CD8-positive, alpha-beta memory T cell (primary cell): ENCODE measurements at places on chromosomes 2 and 18. TPM values are rescaled to one million over a fixed set of nuclear protein-coding genes. Genes with fewer than 3 reads are reported as not detected.

DNA sequence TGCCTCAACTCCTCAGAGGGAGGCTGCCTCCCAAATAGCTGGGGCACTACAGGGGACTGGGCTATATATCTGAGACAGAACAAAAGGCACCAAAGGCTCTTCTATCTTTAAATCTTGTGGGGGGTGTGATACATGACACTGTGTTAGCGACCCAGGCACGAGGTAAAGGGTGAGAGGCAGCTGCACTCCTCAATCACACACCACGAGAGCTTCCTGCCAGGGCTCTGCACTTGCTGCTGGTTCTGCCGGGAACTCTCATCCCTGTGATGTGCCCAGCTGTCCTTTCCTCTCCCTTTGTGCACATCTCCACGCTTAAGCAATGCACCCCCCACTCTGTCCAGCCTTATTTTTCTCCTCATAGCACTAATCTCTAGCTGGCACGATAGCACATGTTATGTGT is 32.4 kb downstream of the NPC1 start:
- H3K4me3 ChIP-seq = no peak overlapping the region
- peaks cover 57% of the 10 kb centered on the region for H3K36me3 ChIP-seq
- H3K4me1 ChIP-seq = no peaks in the 10 kb centered on the region
- H3K27me3 ChIP-seq = no peaks in the 10 kb centered on the region

DNA sequence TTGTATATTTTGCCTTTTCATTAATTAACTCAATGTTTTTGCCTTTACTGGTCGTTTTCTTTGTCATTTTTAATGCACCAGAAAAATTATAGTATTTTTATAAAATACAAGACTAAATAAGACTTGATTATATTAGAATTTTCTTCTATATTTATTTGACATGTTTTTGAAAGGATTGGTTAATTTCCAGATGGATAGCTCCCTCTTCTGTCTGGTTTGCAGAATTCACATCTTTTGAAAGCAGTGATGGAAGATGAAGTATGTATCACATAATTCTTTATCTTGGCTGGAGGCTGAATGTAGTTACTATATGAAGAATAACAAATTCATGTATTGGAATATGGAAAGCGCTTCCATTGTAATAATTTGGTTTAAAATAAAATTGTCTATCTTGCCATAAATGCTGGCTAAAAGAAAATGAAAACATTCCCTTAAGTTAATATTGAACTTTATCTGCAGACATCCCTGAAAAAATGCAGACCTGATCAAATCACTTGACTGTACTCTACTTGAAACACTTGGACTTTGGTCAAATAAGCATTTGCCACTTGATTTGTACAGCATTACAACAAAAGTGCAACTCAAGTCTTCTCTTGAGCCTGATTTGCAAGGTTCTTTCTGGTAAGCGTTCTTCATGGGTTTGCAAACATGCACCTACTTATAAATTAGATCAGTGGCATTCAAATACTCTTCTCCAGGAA is 86.3 kb upstream of the EFEMP1 start:
- no peaks in the 10 kb centered on the region for H3K36me3 ChIP-seq
- no peak overlapping the region for H3K4me3 ChIP-seq
- no peak overlapping the region for H3K27ac ChIP-seq
- no peak for DNase-seq
- no peaks in the 10 kb centered on the region for H3K27me3 ChIP-seq

DNA sequence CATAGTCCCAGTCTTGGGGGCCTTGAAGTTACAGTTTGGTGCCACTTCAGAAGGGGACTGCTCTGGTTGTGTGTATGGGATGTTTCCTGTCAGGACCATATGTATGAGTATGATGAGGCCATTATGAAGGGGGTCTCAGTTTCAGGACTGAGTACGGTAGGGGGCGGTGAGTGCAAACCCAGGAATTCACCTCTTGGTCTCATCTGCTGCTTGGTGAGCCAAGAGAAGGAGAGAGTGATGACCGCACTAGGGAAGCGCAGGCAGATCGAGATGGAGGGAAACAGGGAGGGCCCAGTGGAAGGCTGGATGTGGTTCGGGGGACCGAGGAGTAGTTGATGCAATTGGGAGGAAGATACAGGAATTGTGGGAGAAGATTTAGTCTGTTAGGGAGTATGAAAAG is 28.5 kb downstream of the DCDC2C start:
- no peaks in the 10 kb centered on the region for H3K27me3 ChIP-seq
- no peak overlapping the region for H3K4me3 ChIP-seq
- H3K36me3 ChIP-seq = no peaks in the 10 kb centered on the region
- no peaks in the 10 kb centered on the region for H3K4me1 ChIP-seq
- no peak overlapping the region for H3K27ac ChIP-seq

- H3K4me3 ChIP-seq = no peak overlapping the region
- no peak overlapping the region for H3K27ac ChIP-seq
- DNase-seq = no peak
- no peaks in the 10 kb centered on the region for H3K27me3 ChIP-seq
Measured at GRCh38 chr2:15750822-15751329, 159.2 kb downstream of the DDX1 start.

DNA sequence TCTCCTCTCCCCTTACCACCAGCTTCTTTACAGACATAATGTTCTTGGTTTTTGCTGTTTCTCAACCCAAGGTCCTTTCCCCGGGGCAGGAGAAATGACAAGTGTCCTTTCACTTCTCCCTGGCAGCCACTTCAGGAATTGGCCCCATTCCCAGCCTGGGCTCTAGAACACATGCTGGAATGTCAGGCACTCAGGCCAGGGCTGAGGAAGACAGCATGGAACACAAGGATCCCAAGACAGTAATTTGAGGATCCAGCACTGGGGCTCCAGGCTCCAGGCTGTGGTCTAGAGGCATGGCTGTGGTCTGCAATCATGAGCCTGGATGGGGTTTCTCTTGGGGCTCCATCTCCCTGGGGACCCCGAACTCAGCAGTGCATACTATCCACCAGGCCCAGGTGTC is 201.4 kb downstream of the CELF4 start:
- H3K36me3 ChIP-seq = no peaks in the 10 kb centered on the region
- DNase-seq = no peak
- no peak overlapping the region for H3K4me3 ChIP-seq
- no peak overlapping the region for H3K27ac ChIP-seq
- H3K27me3 ChIP-seq = no peaks in the 10 kb centered on the region

- H3K27ac ChIP-seq = no peak overlapping the region
- no peak overlapping the region for H3K4me3 ChIP-seq
- no peaks in the 10 kb centered on the region for H3K27me3 ChIP-seq
- no peaks in the 10 kb centered on the region for H3K4me1 ChIP-seq
Measured at GRCh38 chr18:37640504-37640903, 74.9 kb upstream of the CELF4 start.

Gene PKDCC
- total RNA-seq = 0.28 TPM

Gene AGAP1
- total RNA-seq = 3.3 TPM

DNA sequence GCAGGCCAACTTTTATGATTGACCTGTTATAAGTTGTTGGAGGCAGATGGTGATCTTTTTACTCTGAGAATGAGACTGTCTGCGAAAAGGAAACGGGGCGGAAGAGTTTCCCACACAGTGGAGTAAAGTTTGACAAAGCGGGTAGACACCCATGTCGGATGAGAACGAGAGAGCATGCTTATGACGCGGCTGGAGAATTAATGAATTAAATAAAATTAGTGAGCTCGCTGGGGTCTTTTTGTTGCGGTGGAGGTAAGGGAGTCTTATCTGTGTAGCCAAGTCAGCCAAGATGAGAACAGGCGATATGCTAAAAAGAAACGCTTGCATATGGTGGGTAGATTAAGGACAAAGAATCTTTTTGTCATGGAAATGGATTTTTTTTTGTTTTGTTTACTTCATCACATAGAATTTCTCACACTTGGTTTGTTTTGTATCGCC is 1.8 kb downstream of the SALL3 start:
- no peak overlapping the region for H3K27ac ChIP-seq
- H3K27me3 ChIP-seq = peaks cover 20% of the 10 kb centered on the region
- H3K4me1 ChIP-seq = no peaks in the 10 kb centered on the region
- no peak for DNase-seq
- no peaks in the 10 kb centered on the region for H3K36me3 ChIP-seq

GRCh38 chr2:68379184-68379708 is 14.2 kb downstream of the PLEK start:
- H3K4me3 ChIP-seq = no peak overlapping the region
- peaks cover 58% of the 10 kb centered on the region for H3K4me1 ChIP-seq
- H3K27me3 ChIP-seq = no peaks in the 10 kb centered on the region
- DNase-seq = peak; percentile 29
- H3K36me3 ChIP-seq = peaks cover 12% of the 10 kb centered on the region

DNA sequence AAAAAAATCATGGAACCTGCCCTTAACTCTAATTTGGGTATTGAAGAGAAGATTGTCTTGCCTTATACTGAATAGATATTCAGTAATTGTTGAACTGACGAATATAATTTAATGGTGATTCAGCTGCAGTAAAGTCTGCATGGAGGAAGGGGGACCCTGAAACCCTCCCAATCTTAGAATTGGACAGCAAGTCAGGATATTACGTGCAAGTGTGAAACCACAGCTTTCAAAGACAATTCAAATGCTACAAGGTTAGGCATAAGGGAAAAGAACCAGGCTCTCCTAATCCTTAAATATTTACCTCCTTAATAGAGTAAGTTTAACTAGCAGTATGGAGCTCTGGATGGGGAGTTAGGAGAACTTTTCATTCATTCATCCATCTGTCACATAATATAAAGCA is 226.9 kb upstream of the TNP1 start:
- no peaks in the 10 kb centered on the region for H3K4me1 ChIP-seq
- H3K4me3 ChIP-seq = no peak overlapping the region
- no peaks in the 10 kb centered on the region for H3K27me3 ChIP-seq
- no peaks in the 10 kb centered on the region for H3K36me3 ChIP-seq
- no peak for DNase-seq

DNA sequence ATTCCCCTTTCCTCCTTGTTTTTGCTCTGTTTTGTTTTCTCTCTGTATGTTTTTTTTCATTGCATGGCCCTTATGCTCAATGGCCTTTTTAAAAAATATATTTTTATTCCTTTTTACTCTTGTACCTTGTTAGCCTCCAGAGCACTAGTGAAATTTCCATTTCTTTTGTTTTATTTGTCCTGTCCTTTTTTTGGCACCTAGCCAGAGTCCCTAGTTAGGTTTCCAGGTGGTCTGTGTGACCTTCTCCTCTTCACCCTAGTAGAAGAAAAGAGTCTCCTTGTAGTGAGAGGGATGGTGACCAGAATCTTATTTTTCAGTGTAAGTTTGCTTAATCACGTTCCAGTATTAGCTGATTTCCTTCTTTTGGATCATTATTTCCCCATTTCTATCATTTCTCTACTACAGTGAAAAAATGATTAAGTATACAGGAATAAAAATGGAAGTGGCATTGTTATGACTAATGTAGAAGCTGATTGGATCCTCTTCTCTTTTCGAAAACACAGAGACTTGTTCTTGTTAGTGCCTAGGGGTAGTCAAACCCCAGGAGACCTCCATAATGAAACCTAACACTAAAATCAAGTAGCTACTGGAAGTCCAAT is 65.9 kb downstream of the NBEAL1 start:
- no peaks in the 10 kb centered on the region for H3K27me3 ChIP-seq
- no peaks in the 10 kb centered on the region for H3K36me3 ChIP-seq
- no peak overlapping the region for H3K4me3 ChIP-seq

DNA sequence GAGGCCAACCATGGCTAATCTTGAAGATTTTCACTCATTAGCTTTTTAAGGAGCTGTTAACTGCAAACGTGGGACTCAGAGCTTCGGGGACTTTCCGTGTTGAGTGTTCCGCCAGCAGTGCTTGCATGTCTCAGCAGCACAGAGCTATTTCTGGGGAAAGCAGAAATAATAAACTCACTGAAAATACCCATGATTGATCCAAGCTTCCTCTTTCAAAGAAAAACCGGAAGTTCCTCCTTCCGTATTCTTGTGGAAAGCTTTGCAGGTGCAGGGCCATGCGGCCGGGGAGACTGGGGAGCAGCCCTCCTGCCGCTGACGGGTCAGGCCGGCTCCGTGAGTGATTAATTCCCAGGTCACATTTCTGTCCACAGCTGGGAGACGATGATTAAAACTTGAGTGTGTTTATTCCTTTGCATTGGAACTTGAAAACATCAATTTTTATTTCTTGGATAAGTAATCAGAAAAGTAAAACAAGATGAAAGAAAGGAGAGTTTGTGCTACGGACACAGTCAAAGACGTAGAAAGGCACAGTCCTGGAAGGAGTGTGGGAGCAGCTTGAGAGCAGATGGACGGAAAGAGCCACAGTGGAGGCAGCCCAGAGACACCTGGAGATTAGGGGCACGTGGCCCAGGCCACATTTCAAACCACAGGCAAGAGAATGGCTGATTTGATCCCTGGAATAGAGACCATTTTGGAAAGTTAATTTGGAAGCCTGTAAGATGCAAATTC is 54.2 kb upstream of the CTDP1 start:
- H3K4me3 ChIP-seq = no peak overlapping the region
- no peaks in the 10 kb centered on the region for H3K36me3 ChIP-seq
- no peak overlapping the region for H3K27ac ChIP-seq
- no peak for DNase-seq
- H3K4me1 ChIP-seq = no peaks in the 10 kb centered on the region
- H3K27me3 ChIP-seq = peaks cover 7% of the 10 kb centered on the region

GRCh38 chr2:72973566-72974435 is 56.5 kb downstream of the EMX1 start:
- no peaks in the 10 kb centered on the region for H3K36me3 ChIP-seq
- no peaks in the 10 kb centered on the region for H3K4me1 ChIP-seq
- no peak overlapping the region for H3K27ac ChIP-seq
- no peaks in the 10 kb centered on the region for H3K27me3 ChIP-seq

GRCh38 chr2:57698935-57699449 is 347.6 kb upstream of the VRK2 start:
- H3K36me3 ChIP-seq = no peaks in the 10 kb centered on the region
- DNase-seq = no peak
- no peak overlapping the region for H3K4me3 ChIP-seq
- H3K27ac ChIP-seq = no peak overlapping the region
- H3K27me3 ChIP-seq = no peaks in the 10 kb centered on the region

Gene ROCK1
- 62.0 TPM for total RNA-seq

Gene CNOT11
- total RNA-seq = 60.9 TPM

DNA sequence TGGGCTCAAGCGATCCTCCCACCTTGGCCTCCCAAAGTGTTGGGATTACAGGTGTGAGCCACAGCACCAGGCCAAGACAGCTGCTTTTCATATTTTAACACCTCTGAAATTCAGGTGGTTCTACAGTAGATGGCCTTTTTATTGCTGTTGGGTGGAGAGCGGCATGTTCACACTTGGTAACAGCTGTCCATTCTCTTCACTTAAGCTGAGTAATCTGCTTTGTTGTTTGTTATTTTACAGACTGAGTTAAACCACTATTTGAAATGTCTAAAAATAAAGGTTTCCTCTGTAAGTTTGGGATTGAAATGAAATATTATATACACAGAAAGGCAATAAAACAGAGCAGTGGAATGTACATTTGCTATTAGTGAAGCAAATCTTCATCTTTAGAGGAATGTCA is 44.9 kb upstream of the TLK1 start:
- H3K36me3 ChIP-seq = no peaks in the 10 kb centered on the region
- H3K4me3 ChIP-seq = no peak overlapping the region
- H3K4me1 ChIP-seq = peaks cover 5% of the 10 kb centered on the region
- no peak overlapping the region for H3K27ac ChIP-seq
